ENCODE measurements at places on chromosomes 12 and 14.
A peak's percentile ranks its signal among the peaks of the same experiment; 100 is the strongest.

- DNase-seq, result no peak
These were observed 69.5 kb downstream of the GPR135 start for GRCh38 chr14:59395672-59396071.

- peak; percentile 94 for DNase-seq
These were observed 25.2 kb upstream of the KRT78 start for GRCh38 chr12:52873832-52874572.

GRCh38 chr14:23285530-23286019 lies 357 bp downstream of the HOMEZ start:
- DNase-seq, result no peak

DNA sequence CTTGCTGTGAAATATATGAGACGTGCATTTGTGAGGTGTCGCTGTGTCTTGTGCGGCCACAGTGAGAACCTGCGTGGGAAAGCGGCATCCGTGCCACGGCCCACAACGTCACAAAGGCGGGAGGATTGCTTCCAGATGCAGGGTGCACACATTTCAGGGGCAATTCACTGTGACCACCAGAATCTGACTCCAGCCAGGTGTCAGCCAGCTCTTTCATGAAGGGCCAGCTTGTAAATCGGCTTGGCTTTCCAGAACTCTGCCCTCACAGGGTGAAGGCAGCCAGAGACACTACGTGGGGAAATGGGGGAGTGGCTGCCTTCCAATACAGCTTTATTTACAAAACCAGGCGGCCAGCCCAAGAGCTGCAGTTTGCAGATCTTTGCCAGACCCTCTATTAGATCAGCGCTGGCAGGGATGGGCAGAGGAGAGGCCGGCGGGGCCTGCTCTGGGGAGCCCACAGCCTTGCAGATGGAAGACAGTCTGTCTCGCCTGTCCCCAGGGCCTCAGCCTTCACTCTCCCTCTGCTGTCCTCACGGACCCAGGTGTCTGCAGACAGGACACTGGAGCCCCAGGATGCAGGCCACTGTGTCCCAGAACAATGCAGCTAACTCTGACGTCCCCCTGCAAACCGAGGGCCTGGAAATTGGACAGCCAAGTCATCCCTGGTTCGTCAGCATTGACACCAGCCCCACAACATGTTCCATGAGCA lies 53.5 kb downstream of the ADGRD1 start:
- no peak for DNase-seq

- no peak for DNase-seq
These were observed 66.1 kb upstream of the PRB2 start for GRCh38 chr12:11461433-11461832.

All from NCI-H69 (cell line).